ENCODE measurements at places on chromosomes 13 and 19.

GRCh38 chr13:75694722-75695121, 58.6 kb downstream of the LMO7 start:
- no peak for DNase-seq

DNA sequence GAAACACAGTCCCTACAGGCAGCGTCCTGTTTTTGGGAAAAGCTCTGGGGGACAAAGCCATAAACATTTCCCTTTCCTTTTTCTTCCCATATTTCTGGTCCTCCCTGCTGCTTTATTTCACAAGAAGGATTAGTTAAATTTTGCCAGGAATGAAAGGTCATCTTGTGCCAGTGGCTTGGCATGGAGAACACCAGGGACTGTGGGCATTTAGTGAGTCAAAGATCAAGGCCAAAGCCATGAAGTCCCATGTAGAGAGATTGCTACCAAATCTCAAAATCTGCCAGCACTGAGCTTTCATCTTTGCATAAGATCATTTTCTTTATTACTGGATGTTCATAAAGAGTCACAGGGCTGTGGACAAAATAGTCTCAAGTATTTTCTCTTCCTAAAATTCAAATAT, 29.1 kb upstream of the SLC46A3 start:
- no peak for DNase-seq

GRCh38 chr13:46086985-46087384, 17.8 kb downstream of the CPB2 start:
- DNase-seq = no peak

DNA sequence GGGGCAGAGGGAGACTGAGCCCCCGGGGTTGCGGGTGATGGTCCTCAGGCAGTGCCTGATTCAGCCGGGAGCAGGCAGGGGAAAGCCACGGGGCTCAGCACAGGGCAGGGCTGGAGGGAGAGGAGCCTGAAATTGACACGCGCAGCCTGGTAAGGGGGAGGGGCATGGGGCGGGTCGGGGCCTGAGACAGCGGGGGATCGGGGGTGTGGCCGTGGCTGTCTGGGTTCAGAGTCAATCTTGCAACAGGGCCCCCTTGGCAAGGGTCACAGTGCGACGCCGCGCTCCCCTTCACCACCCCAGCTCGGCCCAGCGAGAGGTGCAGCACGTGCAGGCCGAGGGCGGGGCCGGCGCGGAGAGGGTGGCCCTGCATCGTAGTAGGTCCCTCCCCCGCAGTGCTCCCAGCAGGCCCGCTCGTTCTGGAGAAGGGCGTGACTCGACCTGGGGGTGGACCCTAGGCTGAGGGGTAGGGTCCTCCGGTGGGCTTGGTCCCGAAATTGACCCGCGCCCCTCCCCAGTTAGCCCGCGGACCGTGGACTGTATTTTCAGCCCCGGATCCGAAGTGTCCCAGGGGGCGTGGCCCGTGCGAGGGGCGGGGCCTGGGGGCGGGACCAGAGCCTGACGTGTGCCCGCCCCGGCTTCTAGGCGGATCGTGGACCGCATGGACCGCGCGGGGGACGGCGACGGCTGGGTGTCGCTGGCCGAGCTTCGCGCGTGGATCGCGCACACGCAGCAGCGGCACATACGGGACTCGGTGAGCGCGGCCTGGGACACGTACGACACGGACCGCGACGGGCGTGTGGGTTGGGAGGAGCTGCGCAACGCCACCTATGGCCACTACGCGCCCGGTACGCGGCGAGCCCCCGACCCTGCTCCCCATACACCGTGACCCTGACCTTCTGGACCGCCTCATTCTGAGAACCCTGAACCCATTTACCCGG, 6.0 kb downstream of the RCN3 start:
- peak; percentile 88 for DNase-seq

GRCh38 chr13:50873467-50873866, 30.0 kb upstream of the DLEU7 start:
- no peak for DNase-seq

- no peak for DNase-seq
Measured at GRCh38 chr13:98309569-98310335, 132.7 kb upstream of the RNF113B start.

DNA sequence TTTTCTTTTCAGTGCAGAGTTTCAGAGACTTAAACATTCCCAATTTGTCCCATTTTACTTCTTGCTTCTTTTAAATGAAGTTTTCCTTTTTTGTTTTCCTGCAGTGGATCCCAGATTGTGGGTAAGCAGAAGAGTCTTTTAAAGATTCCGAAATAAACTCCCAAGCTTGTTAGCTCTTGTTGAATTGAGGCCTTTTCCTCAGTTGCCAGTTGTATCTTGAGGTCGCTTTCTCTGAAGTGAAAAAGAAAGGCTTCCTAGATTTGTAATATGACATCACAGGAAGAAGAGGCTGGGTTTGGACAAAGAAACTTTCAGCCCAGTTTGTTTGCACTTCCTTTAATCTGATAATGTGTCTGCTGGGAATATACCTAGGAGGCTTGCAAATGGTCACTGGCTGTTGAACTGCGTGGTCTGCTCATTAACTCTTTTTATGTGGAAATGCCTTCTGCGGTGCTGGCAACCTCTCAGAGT, at the start of gene LPAR6:
Gene LPAR6 (minus strand): TSS at position 233 of the 471 bp plus-strand sequence. CDS start 690 bp downstream, outside the sequence.
- DNase-seq = peak; percentile 31

DNA sequence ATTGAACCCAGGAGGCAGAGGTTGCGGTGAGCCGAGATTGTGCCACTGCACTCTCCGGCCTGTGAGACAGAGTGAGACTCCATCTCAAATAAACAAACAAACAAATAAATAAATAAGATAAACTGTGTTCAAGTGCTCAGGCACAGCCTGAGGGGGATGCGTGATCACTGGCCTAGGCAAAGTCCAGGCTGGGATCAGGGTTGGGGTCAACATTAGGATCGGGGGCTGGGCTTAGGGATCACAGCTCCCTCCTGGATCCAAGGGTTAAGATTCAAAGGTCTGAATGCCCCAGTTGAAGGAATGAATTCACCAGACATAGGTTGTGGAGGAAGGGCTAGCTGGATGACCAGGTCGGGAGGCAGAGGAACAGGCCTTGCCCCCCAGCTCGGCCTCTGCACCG, 1.9 kb upstream of the EXOC3L2 start:
- no peak for DNase-seq

DNA sequence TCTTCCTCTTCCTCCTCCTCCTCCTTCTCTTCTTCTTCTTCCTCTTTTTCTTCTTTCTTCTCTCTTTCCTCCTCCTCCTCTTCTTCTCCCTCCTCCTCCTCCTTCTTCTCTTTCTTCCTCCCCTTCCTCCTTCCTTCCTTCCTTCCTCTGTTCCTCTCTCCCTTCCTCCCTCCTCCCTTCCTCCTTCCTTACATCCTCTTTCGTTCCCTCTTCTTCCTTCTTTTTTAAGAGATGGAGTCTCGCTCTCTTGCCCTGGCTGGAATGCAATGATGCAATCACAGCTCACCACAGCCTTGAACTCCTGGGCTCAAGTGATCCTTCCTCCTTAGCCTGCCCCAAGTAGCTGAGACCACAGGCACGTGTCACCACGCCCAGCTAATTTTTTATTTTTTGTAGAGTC, 13.2 kb downstream of the EHD2 start:
- no peak for DNase-seq

DNA sequence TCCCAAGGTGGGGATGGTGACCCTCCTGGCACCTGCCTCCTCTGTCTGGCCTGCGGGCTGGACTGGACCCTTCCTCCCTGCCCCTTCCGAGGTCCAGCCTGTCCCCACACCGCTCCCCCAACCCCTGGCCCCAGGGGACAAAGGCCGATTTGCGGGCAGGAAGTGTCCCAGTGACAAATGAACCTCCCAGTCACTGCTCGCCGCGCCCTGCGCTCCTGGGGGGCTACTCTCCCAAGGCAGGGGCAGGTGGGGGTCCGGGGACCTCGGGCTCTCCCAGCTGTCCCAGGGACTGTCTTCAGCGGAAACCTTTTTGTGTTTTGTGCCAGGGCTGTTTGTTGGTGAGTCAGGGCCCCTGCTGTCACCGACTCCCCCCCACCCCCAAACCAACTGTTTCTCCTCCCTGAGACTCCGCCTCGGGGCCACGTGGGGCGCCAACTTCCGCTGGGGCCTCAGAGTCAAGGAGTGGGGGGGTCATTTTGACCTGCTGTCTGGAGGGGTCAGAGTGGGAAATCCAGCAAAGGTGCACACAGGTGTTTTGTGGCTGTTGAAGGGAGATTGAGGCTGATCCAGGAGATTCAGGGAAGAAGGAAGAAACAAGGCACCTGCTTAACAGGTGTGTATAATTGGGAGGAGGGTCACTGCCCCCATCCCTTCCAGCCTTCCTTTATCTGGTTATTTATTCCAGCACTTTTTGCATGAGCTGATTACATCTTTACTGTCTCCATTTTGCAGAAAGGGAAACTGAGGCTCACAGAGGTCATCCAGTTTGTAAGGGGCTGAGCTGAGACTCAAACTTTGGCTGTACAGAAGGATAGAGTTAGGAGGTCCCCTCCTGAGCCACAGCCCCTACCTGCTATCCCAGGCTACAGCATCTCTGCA, 831 bp downstream of the PGPEP1 start:
- DNase-seq = peak; percentile 59

- no peak for DNase-seq
Measured at GRCh38 chr19:49423071-49423984, at the start of gene PTH2. TSS of gene PTH2 (minus strand) at chr19:49423441. CDS start at chr19:49423339, 102 bp downstream.

DNA sequence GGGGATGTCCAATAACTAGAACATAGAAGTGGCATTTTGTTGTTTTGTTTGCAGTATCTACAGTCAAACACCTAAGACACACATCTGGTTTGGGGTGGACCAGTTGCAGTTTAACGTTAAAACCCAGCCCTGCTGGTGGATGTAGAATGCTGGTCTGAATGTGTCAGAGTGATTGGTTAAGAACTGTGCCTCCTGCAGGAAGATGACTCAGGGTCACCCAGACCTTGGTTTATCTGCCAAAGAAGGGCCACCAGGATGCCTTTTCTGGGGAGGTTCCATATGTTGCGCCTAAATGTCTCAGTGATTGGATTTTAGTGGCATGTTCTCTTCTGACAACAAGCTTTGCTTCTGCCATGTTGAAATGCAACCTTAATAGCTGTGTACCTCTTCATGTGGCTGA, 23.1 kb downstream of the ZNF536 start:
- no peak for DNase-seq

- DNase-seq = no peak
Measured at GRCh38 chr13:75579529-75579928, 29.9 kb downstream of the UCHL3 start.

GRCh38 chr19:39413272-39413910, 922 bp downstream of the PLEKHG2 start:
- no peak for DNase-seq

DNA sequence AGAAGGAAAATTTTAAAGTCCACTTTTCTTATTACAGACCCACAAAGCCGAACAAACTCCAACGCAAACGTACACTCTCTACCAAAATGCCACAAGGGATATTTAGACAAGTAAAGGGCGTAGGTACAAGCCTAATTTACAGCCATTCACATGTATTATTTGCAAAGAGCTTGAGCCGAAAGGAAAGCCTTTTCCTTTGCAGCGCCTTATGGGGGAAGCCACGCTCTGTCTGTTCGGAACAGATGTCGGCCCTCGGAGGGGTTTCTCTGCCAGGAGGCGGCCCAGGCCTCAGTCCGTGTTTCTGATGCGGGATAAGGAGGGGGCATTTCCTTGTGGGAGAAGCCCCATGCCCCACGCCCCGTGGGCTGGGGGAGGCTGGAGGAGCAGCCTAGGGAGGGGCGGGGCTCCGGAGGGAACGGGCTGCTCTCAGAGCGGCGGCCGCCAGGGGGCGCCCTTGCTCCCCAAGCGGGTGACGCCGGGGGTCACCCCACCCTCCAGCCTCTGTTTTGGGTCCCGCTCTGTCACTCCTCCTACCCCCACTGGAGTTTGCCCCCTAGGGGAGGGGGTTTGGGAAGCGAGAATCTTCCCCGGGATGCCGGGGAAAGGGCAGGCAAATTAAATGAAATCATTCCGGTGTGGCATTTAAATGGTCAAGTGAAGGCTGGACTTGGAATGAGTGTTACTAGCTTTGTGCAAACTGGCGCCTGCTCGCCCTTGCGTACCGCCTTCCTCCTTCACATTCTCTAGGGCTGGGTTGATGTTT, 2.9 kb downstream of the HTR2A start:
- DNase-seq = peak; percentile 37

- no peak for DNase-seq
Measured at GRCh38 chr19:38679839-38680238, 32.4 kb downstream of the ACTN4 start.

- DNase-seq = no peak
Measured at GRCh38 chr13:102697264-102697663, 2.4 kb upstream of the METTL21C start.

DNA sequence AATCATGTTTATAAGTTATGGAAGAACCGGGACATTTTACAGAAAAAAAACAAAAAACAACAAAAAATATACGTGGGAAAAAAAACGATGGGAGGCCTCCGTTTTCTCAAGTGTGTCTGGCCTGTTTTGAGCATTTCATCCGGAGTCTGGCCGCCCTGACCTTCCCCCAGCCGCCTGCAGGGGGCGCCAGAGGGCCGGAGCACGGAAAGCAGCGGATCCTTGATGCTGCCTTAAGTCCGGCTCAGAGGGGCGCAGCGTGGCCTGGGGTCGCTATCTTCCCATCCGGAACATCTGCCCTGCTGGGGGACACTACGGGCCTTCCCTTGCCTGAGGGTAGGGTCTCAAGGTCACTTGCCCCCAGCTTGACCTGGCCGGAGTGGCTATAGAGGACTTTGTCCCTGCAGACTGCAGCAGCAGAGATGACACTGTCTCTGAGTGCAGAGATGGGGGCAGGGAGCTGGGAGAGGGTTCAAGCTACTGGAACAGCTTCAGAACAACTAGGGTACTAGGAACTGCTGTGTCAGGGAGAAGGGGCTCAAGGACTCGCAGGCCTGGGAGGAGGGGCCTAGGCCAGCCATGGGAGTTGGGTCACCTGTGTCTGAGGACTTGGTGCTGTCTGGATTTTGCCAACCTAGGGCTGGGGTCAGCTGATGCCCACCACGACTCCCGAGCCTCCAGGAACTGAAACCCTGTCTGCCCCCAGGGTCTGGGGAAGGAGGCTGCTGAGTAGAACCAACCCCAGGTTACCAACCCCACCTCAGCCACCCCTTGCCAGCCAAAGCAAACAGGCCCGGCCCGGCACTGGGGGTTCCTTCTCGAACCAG, 1.8 kb upstream of the APOE start:
- DNase-seq = peak; percentile 57

- DNase-seq = no peak
Measured at GRCh38 chr19:2288338-2288817, 6.4 kb upstream of the PEAK3 start.

- peak; percentile 58 for DNase-seq
Measured at GRCh38 chr13:41352935-41353840, 42.1 kb downstream of the NAA16 start.

DNA sequence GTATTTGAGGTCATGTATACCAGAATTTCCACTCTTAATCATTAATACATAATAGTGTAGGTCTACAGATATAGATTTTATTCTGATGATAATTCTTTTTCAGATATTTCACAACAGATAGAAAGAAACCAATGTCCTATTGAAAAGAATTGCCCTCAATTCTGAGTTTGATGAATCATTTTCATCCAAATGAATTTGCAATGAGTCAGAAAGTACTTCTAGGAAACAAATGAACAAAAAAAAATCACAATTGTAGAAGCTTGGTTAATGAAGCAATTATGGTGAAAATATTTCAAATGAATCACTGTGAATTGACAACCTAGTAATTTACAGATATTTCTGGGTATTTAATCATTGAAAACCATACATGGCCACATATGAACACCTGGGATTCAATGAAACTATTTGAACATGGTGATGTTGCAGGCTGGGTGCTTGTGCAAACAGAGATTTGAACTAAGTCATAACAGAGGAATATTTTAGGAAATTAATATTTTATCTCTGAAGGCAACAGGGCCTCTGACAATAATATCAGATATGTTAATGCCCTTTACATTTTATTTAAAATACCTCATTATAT, 360.9 kb downstream of the SLITRK5 start:
- no peak for DNase-seq
